ENCODE measurements at places on chromosomes 2 and 18. TPM values are rescaled to one million over a fixed set of nuclear protein-coding genes. Genes with fewer than 3 reads are reported as not detected.
A peak's percentile ranks its signal among the peaks of the same experiment; 100 is the strongest.

The CAPN14 gene
- 0.05 TPM for total RNA-seq

The SIX3 gene
- not detected for total RNA-seq

The CIDEA gene
- total RNA-seq: not detected

The PAIP2B gene
- total RNA-seq: 20.7 TPM

The C2orf66 gene
- total RNA-seq: not detected

The DSC3 gene
- total RNA-seq: 0.10 TPM

The CD8A gene
- 0.77 TPM for total RNA-seq

The RAB31 gene
- 175 TPM for total RNA-seq

The GALR1 gene
- total RNA-seq: not detected

DNA sequence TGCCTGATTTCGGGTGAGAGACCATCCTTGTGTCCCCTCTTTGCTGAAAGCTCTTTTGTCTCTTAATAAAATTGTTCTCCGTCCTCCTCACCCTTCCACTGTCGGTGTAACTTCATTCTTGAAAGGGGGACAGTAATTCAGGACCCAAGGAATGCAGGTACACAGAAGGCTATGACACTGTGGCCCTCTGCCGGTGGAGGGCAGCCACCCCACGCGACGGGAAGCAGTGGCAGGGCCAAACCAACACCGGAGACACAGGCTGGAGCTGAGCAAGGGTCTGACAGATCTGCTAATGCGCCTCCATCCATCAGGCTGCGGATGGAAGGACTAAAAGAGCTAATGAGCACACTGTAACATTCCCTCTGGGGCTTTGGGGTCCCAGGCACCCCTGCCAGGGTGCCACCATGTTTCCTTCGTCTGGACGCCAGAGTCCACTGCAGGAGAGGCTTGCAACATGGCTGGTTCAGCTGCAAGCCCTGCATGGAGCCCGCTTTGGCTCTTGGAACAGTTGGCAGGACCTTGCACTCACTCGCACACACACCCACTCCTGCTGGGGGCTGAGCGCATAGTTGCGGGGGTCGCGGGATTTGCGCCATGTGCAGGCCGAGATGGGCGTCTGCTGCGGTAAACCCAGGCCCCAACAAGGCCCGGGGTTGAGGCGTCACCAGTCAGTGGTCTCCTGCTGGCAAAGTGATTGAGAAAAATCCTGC, 544.1 kb upstream of the CDH7 start:
- no peaks in the 10 kb centered on the region for H3K4me1 ChIP-seq
- no peak overlapping the region for H3K4me3 ChIP-seq
- DNase-seq: no peak

GRCh38 chr2:1701556-1702185, 42.6 kb downstream of the PXDN start:
- peaks cover 12% of the 10 kb centered on the region for H3K4me1 ChIP-seq
- H3K27me3 ChIP-seq: no peaks in the 10 kb centered on the region
- no peak for DNase-seq
- no peaks in the 10 kb centered on the region for H3K36me3 ChIP-seq
- no peak overlapping the region for H3K4me3 ChIP-seq

- H3K27ac ChIP-seq: no peak overlapping the region
- H3K4me1 ChIP-seq: peaks cover 2% of the 10 kb centered on the region
- H3K27me3 ChIP-seq: no peaks in the 10 kb centered on the region
- H3K4me3 ChIP-seq: no peak overlapping the region
- H3K36me3 ChIP-seq: no peaks in the 10 kb centered on the region
Observed at GRCh38 chr2:634041-634440, 43.2 kb downstream of the TMEM18 start.

DNA sequence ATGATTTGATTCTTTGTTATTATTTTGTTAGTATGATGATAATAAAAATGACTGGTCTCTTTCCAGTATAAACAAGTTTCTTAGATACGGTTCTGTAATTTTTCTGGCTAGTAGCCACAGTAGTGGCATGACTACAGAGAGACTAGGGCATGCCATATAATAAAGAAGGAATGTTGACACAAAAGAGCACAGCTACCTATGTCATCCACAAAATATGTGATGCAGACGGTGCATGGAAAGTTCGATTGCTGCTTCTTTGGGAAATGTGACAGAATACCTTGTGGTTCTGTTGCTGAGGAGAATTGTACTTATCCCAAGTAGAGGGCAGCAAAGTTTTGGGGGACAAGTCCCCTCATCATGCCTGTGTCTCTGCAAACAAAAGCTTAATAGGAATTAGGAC, 26.1 kb upstream of the SETBP1 start:
- H3K4me3 ChIP-seq: no peak overlapping the region
- no peaks in the 10 kb centered on the region for H3K36me3 ChIP-seq
- H3K4me1 ChIP-seq: no peaks in the 10 kb centered on the region
- H3K27ac ChIP-seq: no peak overlapping the region
- DNase-seq: no peak
- H3K27me3 ChIP-seq: no peaks in the 10 kb centered on the region

- DNase-seq: no peak
- H3K4me3 ChIP-seq: peak overlapping the region; percentile 50
- H3K36me3 ChIP-seq: no peaks in the 10 kb centered on the region
- peaks cover 6% of the 10 kb centered on the region for H3K4me1 ChIP-seq
- no peaks in the 10 kb centered on the region for H3K27me3 ChIP-seq
Observed at GRCh38 chr2:27211241-27211942, 449 bp upstream of the ATRAID start.

- DNase-seq: no peak
- no peak overlapping the region for H3K4me3 ChIP-seq
- H3K27ac ChIP-seq: no peak overlapping the region
- H3K4me1 ChIP-seq: peaks cover 9% of the 10 kb centered on the region
- no peaks in the 10 kb centered on the region for H3K36me3 ChIP-seq
Observed at GRCh38 chr2:62724886-62725711, 19.6 kb downstream of the EHBP1 start.

DNA sequence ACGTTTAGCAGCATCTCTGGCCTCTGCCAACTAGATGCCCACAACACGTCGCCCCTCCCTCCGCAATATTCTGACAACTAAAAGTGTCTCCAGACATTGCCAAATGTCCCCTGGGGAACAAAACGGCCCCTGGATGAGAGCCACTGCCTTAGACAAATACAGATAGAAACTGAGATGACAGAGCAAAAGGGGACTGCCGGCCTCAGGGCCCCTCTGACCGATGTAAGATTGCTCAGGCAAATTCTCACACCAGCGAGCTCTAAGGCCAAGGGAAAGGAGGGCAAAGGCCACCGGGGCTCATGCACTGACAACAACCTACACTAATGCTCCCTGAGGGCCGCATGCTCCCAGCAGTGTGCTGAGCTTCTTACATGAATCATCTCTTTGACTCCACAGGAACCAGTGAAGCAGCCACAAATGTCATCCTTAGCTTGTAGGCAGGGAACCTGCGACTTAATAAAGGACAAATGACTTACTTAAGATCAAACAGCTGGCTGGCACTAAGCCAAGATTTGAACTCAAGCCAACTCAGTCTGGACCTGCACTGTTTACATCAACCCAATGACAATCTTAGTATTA, 228.5 kb downstream of the TTC32 start:
- no peak overlapping the region for H3K27ac ChIP-seq
- no peak for DNase-seq

DNA sequence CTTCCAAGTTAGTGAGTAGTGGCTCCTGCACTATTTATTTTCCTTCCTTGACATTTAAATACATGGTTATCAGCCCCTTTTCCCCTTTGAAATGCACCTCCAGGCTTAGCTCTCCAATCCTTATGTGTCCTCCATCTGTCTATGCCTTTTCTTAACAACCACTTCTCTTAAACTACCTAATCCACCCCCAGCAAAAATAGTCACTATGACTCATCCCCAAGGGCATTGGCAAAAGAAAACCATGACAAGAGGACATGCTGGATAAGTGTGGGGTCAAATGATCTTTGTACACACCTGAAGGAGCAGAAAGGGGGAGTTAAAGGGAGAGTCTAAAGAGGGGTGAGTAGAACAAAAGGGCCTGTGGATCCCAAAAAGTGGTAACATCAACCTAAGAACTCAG, 127.2 kb downstream of the ANKRD44 start:
- no peak overlapping the region for H3K27ac ChIP-seq
- no peaks in the 10 kb centered on the region for H3K36me3 ChIP-seq
- no peaks in the 10 kb centered on the region for H3K27me3 ChIP-seq
- no peak for DNase-seq
- H3K4me1 ChIP-seq: no peaks in the 10 kb centered on the region
- H3K4me3 ChIP-seq: no peak overlapping the region

GRCh38 chr2:191189112-191189635, 38.4 kb upstream of the STAT4 start:
- H3K4me3 ChIP-seq: no peak overlapping the region
- H3K36me3 ChIP-seq: no peaks in the 10 kb centered on the region
- no peaks in the 10 kb centered on the region for H3K4me1 ChIP-seq
- DNase-seq: no peak
- H3K27me3 ChIP-seq: no peaks in the 10 kb centered on the region
- no peak overlapping the region for H3K27ac ChIP-seq

- DNase-seq: no peak
- no peak overlapping the region for H3K4me3 ChIP-seq
- H3K36me3 ChIP-seq: no peaks in the 10 kb centered on the region
- H3K27ac ChIP-seq: no peak overlapping the region
- no peaks in the 10 kb centered on the region for H3K4me1 ChIP-seq
Observed at GRCh38 chr2:166181813-166182154, 54.0 kb upstream of the SCN1A start.

DNA sequence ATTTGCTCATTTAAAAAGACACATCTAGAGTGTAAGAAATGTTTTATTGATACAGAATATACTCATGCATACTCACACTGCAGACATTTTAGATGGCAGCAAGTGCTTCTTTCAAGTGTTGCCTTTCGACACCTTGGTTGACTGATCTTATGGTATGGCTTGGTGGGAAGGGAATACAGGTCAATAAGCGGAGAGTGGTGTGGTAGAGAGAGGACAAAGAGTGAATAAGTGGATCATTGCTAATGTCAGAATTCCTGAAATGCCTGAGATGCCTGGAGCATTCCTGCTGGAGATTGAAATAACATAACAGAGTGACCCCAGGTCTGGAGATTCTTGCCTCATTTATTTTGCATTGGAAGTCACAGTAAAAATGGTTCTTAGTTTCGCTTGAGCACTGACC, 76.7 kb downstream of the RND3 start:
- no peak overlapping the region for H3K27ac ChIP-seq
- H3K27me3 ChIP-seq: no peaks in the 10 kb centered on the region
- no peaks in the 10 kb centered on the region for H3K4me1 ChIP-seq
- no peak overlapping the region for H3K4me3 ChIP-seq
- DNase-seq: no peak

- no peak overlapping the region for H3K27ac ChIP-seq
- H3K36me3 ChIP-seq: no peaks in the 10 kb centered on the region
- DNase-seq: no peak
- no peaks in the 10 kb centered on the region for H3K27me3 ChIP-seq
- no peak overlapping the region for H3K4me3 ChIP-seq
- H3K4me1 ChIP-seq: no peaks in the 10 kb centered on the region
Observed at GRCh38 chr2:212814941-212815340, 276.3 kb upstream of the ERBB4 start.

GRCh38 chr18:41933778-41934177, 21.3 kb upstream of the PIK3C3 start:
- H3K27me3 ChIP-seq: no peaks in the 10 kb centered on the region
- no peak for DNase-seq
- no peak overlapping the region for H3K27ac ChIP-seq
- no peaks in the 10 kb centered on the region for H3K4me1 ChIP-seq

DNA sequence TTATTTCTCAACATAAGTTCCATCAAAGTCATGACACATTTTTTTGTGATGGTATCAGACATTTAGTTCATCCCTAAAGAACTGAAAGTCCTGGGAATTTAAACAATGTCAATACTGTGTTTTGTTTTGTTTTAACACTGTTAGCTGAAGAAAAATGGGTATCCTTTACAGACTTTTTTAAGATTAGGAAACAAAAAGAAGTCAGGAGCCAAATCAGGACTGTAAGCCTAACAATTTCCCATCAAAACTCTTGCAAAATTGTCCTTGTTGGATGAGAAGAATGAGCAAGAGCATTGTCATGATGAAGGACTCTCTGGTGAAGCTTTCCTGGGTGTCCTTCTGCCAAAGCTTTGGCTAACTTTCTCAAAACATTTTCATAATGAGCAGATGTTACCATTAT, 69.4 kb downstream of the SRD5A2 start:
- H3K4me3 ChIP-seq: no peak overlapping the region
- DNase-seq: no peak
- H3K4me1 ChIP-seq: no peaks in the 10 kb centered on the region

DNA sequence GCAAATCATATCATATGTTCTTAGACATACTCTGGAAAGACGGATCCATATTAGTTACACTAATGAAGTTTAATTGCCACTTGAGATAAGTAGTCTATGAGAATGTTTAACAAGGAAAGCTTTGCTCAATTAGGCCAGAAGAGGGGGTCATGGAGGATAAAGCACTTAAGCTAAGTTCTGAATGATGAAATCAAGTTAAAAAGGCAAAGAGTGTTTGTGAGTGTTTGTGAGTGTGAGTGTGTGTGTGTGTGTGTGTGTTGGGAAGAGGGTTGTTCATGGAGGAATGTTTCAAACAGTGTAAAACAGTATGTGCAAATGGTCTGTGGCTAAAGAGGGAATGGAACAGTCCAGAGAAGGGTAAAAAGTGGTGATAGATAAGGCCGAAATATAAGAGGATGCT, 360.9 kb downstream of the ERBB4 start:
- DNase-seq: no peak
- H3K27ac ChIP-seq: no peak overlapping the region
- no peaks in the 10 kb centered on the region for H3K27me3 ChIP-seq
- no peaks in the 10 kb centered on the region for H3K4me1 ChIP-seq
- no peak overlapping the region for H3K4me3 ChIP-seq

DNA sequence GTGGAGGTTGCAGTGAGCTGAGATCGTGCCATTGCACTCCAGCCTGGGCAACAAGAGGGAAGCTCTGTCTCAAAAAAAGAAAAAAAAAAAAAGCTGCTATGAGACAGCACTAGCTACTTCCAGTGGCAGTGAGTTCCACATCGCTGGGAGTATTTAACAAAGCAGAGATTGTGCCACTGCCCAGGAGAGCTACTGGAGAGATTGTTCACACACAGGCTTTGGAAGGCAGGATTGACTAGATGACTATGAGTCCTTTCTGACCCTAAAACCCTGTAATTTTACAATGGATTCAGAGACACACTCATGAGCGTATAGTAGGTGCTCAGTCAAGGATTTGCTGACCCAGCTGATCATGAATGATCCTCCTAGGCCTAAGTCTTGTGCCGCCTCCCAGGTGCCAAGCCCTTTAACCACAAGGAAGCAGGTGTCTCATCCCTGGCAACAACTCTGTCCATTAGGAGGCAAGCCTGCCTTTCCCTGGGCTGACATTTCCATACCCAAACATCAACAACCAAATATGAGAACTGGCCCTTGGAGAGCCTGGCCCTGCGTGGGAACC, 45.0 kb upstream of the ODC1 start:
- H3K4me3 ChIP-seq: no peak overlapping the region
- DNase-seq: no peak
- no peaks in the 10 kb centered on the region for H3K36me3 ChIP-seq
- H3K4me1 ChIP-seq: no peaks in the 10 kb centered on the region

- H3K36me3 ChIP-seq: no peaks in the 10 kb centered on the region
- no peak for DNase-seq
- no peak overlapping the region for H3K4me3 ChIP-seq
- H3K4me1 ChIP-seq: peaks cover 6% of the 10 kb centered on the region
- peaks cover 2% of the 10 kb centered on the region for H3K27me3 ChIP-seq
Observed at GRCh38 chr18:78980777-78981380, 1.3 kb downstream of the SALL3 start.

GRCh38 chr18:73923866-73924265, 223.8 kb downstream of the FBXO15 start:
- no peaks in the 10 kb centered on the region for H3K36me3 ChIP-seq
- H3K27me3 ChIP-seq: no peaks in the 10 kb centered on the region
- H3K4me3 ChIP-seq: no peak overlapping the region
- H3K27ac ChIP-seq: no peak overlapping the region
- DNase-seq: no peak

- H3K4me3 ChIP-seq: no peak overlapping the region
- no peaks in the 10 kb centered on the region for H3K27me3 ChIP-seq
Observed at GRCh38 chr2:126413079-126413478, 242.9 kb upstream of the GYPC start.

All from ovary (tissue), 10 donors.